GM18507 (cell line): ENCODE measurements at places on chromosomes 4 and X.
A peak's percentile ranks its signal among the peaks of the same experiment; 100 is the strongest.

GRCh38 chrX:10254739-10255138 is 98.0 kb downstream of the CLCN4 start:
- no peak for DNase-seq

GRCh38 chr4:70688795-70689231 is 481 bp downstream of the UTP3 start:
- no peak for DNase-seq

GRCh38 chrX:77917294-77917933 is 6.9 kb downstream of the ATP7A start:
- no peak for DNase-seq

- DNase-seq, result no peak
These were observed 1478.3 kb downstream of the C4orf33 start for GRCh38 chr4:130574215-130574614.

GRCh38 chr4:76504613-76505465 is 69.8 kb downstream of the SHROOM3 start:
- peak; percentile 18 for DNase-seq

DNA sequence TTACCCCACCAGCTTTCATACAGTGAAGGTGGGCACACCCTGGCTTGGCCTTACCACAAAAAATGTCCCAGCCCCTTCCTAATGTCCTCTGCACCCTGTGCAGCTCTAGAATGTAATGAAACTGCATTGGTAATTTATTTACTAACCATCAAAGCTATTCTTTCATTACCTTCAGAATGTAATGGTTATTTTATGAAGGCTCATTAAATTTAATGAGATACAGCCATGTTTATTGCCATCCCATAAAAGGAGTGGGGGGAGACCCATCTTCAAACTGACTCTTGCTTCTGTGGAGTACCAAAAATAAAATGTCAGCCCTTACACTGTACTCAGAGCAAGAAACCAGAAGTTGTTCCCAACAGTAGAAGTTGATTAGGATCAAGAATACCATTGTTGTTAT is 25.0 kb downstream of the NKX6-1 start:
- DNase-seq, result no peak

GRCh38 chr4:100008048-100008447 is 58.0 kb upstream of the H2AZ1 start:
- no peak for DNase-seq

DNA sequence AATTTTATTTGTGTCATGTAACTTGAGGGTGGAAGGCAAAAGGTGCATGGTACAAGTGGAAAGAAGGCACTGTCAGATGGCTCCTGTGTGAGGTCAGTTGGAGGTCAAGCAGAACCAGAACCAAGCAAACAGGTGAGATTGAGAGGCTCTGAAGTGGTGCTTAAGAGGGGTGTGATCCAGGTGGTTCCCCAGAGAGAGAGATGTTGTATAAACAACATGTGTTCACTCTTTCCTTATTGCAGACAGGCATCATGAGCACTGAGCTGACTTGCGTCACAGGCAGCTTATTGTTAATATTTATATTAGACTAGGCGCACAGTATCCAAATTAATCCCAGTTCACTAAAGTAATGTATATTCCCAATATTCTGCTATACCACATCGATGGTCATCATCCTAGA is 56.8 kb downstream of the CXCL13 start:
- no peak for DNase-seq

- DNase-seq, result no peak
These were observed 100.8 kb downstream of the SPIN4 start for GRCh38 chrX:63250253-63250868.

GRCh38 chr4:183408796-183409195 is 35.6 kb upstream of the CDKN2AIP start:
- no peak for DNase-seq

DNA sequence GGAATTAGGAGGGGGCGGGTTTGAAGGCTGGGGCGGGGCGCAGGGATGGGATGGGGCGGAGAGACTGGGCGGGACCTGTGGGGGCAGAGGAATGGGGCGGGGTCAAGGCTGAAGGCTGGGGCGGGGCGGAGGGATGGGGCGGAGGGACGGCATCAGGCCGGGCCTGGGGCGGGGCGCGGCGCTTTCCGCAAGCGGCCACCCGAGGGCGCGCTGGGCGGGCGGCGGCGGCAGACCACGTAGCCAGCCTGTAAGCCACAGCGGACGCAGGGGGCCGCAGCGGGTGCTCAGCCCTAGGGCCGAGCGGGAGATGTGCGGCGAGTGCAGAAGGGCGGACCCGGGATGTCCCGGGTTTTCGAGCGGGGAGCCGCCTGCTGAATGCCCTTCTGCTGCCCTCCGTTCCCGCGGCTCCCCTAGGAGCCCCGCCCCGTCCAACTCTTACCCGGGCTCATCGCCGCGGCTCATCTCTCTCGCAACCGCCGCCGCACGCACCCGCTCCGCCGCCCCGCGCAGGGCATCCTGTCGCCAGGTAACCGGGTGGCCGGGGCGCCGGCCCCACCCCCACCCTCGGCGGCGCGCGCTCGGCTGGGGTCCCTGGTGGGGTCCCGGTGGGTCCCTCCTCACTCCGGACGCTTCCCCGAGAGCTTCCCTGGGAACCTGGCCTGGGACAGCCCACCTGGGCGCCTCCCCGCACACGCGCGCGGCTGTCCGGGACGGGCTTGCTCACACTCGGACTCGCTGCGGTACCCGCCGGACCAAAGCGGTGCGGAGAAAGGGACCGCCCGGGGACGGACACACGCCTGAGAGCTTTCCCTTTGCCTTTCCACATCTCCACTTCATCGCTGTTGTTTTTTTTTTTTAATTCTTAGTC is at the start of gene CCDC110:
CCDC110 (minus strand) TSS at position 499 of the 868 bp plus-strand sequence; CDS start at position 449, 50 bp downstream.
- peak; percentile 98 for DNase-seq

- DNase-seq, result no peak
These were observed 138.7 kb downstream of the INPP4B start for GRCh38 chr4:142707401-142707800.

- no peak for DNase-seq
These were observed 83.7 kb downstream of the TEX13A start for GRCh38 chrX:105136786-105137185.

DNA sequence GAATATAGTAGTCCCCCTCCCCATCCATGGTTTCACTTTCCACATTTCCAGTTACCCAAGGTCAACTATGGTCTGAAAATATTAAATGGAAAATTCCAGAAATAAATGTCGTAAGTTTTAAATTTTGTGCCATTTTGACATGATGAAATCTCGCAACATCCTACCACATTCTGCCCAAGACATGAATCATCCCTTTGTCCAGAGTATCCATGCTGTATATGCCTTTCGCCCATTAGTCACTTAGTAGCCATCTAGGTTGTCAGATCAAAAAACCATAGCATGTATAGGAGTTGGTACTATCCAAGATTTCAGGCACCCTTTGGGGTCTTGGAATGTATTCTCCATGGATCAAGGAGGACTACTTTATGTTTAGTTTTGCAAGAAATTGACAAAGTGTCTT is 8.3 kb downstream of the PRRG1 start:
- no peak for DNase-seq

- DNase-seq, result no peak
These were observed 367.9 kb downstream of the FAM133A start for GRCh38 chrX:94041881-94042280.
